ENCODE measurements at places on chromosomes 13 and 19.

DNA sequence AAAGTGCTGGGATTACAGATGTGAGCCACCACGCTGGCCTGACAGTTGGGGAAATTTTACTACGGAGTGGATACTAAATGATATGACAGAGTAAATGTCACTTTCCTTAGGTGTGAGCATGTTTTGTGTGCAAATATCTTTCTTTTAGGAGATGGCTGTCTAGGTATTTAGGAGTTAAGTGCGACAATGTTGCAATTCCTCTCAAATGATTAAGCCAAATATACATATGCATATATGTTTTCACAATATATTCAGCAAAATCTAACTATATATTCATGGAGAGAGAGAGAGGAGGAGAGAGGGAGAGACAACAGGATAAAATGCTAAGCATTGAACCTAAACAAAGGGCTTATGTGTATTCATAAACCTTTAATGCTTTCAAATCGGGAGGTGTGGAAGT is 5.4 kb upstream of the SERTAD3 start:
- DNase-seq, result no peak

- no peak for DNase-seq
Measured at GRCh38 chr13:48636550-48636949, 17.2 kb upstream of the CYSLTR2 start.

- DNase-seq, result no peak
Measured at GRCh38 chr13:99312493-99312883, 5.3 kb upstream of the GPR183 start.

GRCh38 chr19:3186891-3187661 is 1.3 kb downstream of the NCLN start:
- DNase-seq, result no peak

GRCh38 chr19:12979974-12980373 is 10.6 kb downstream of the DAND5 start:
- no peak for DNase-seq

Measured in LNCaP clone FGC (cell line).